ENCODE measurements at places on chromosomes 12 and 14. TPM values are rescaled to one million over a fixed set of nuclear protein-coding genes. Genes with fewer than 3 reads are reported as not detected.

The ITGB7 gene
- 11.0 TPM for polyA plus RNA-seq

The PTPRO gene
- 44.0 TPM for polyA plus RNA-seq

The NELL2 gene
- 0.30 TPM for polyA plus RNA-seq

The PPP2R3C gene
- polyA plus RNA-seq, result 33.7 TPM

The SCNN1A gene
- polyA plus RNA-seq, result 225 TPM

The POTEG gene
- polyA plus RNA-seq, result not detected

The GLRX5 gene
- 124 TPM for polyA plus RNA-seq

The LTBR gene
- 77.8 TPM for polyA plus RNA-seq

The C1QL4 gene
- polyA plus RNA-seq, result not detected

The PRPH gene
- polyA plus RNA-seq, result 0.71 TPM

The ERP27 gene
- 35.3 TPM for polyA plus RNA-seq

The PPP1R36 gene
- 2.8 TPM for polyA plus RNA-seq

The KLRB1 gene
- polyA plus RNA-seq, result 0.73 TPM

The WNT5B gene
- polyA plus RNA-seq, result 3.4 TPM

The KCNA5 gene
- 1.8 TPM for polyA plus RNA-seq

The CLBA1 gene
- 13.2 TPM for polyA plus RNA-seq

The DNAJC22 gene
- 15.1 TPM for polyA plus RNA-seq

The TOMM20L gene
- not detected for polyA plus RNA-seq

The CACNA1C gene
- polyA plus RNA-seq, result 1.6 TPM

The FOXG1 gene
- polyA plus RNA-seq, result not detected

The KERA gene
- not detected for polyA plus RNA-seq

The NUBPL gene
- polyA plus RNA-seq, result 11.2 TPM

The ST8SIA1 gene
- 2.8 TPM for polyA plus RNA-seq

The KIF26A gene
- 2.3 TPM for polyA plus RNA-seq

The FIGNL2 gene
- 3.1 TPM for polyA plus RNA-seq

The PTPRB gene
- polyA plus RNA-seq, result 13.5 TPM

The DEGS2 gene
- 25.1 TPM for polyA plus RNA-seq

The NOVA1 gene
- 10.2 TPM for polyA plus RNA-seq

The HOXC9 gene
- polyA plus RNA-seq, result 11.7 TPM

The TAS2R7 gene
- not detected for polyA plus RNA-seq

The KRT78 gene
- polyA plus RNA-seq, result not detected

The TMEM52B gene
- 292 TPM for polyA plus RNA-seq

The PLCZ1 gene
- polyA plus RNA-seq, result not detected

The MAP3K9 gene
- polyA plus RNA-seq, result 1.0 TPM

The ARHGEF40 gene
- 15.9 TPM for polyA plus RNA-seq

The CCDC92 gene
- polyA plus RNA-seq, result 39.3 TPM

The CRACR2A gene
- 0.22 TPM for polyA plus RNA-seq

The CIROP gene
- polyA plus RNA-seq, result not detected

The DAD1 gene
- polyA plus RNA-seq, result 523 TPM

The CACNA2D4 gene
- polyA plus RNA-seq, result 2.5 TPM

The SSTR1 gene
- polyA plus RNA-seq, result 1.3 TPM

The RPGRIP1 gene
- polyA plus RNA-seq, result not detected

The GNS gene
- polyA plus RNA-seq, result 108 TPM

Data from kidney (tissue), 22 donors.